Melanocyte of skin (primary cell): ENCODE measurements at places on chromosomes 3 and 15. TPM values are rescaled to one million over a fixed set of nuclear protein-coding genes. Genes with fewer than 3 reads are reported as not detected.

ARGFX gene
- total RNA-seq = not detected in 2 replicates

MOBP gene
- under 0.01 and 0.15 TPM in 2 replicates for total RNA-seq

MED12L gene
- total RNA-seq = under 0.01 and 0.73 TPM in 2 replicates

RBMS3 gene
- 11.0 and 17.6 TPM in 2 replicates for total RNA-seq

CP gene
- total RNA-seq = 0.46 TPM in 1 of 2 replicates, not detected in the other

AGTR1 gene
- 0.36 TPM in 1 of 2 replicates, not detected in the other for total RNA-seq

TIMP4 gene
- total RNA-seq = 0.33 and 1.1 TPM in 2 replicates

SLC6A6 gene
- 21.7 and 59.6 TPM in 2 replicates for total RNA-seq

HRH1 gene
- total RNA-seq = under 0.01 and 0.33 TPM in 2 replicates

AMIGO3 gene
- total RNA-seq = 0.33 and 1.1 TPM in 2 replicates

THSD4 gene
- under 0.01 and 0.15 TPM in 2 replicates for total RNA-seq

CCR9 gene
- total RNA-seq = not detected in 2 replicates

GPR156 gene
- 0.34 and 0.36 TPM in 2 replicates for total RNA-seq

PLA2G4D gene
- not detected in 2 replicates for total RNA-seq

RASGRF1 gene
- 1.7 and 3.7 TPM in 2 replicates for total RNA-seq

SERINC4 gene
- total RNA-seq = not detected in 2 replicates

GOLGA6D gene
- total RNA-seq = under 0.01 TPM in 2 replicates

CYP1A1 gene
- 5.8 and 8.6 TPM in 2 replicates for total RNA-seq

AP3B2 gene
- total RNA-seq = 0.67 and 2.0 TPM in 2 replicates

DUOXA2 gene
- not detected in 2 replicates for total RNA-seq

COL6A6 gene
- not detected in 2 replicates for total RNA-seq

CNTN6 gene
- not detected in 2 replicates for total RNA-seq

PRICKLE2 gene
- 13.0 and 13.1 TPM in 2 replicates for total RNA-seq

WDR49 gene
- total RNA-seq = 1.4 TPM in 1 of 2 replicates, not detected in the other

GOLGA8N gene
- total RNA-seq = 2.9 and 3.4 TPM in 2 replicates

FGF7 gene
- total RNA-seq = under 0.01 TPM in 1 of 2 replicates, not detected in the other

ARPP19 gene
- total RNA-seq = 126 and 178 TPM in 2 replicates

GOLGA8T gene
- not detected in 2 replicates for total RNA-seq

THBS1 gene
- 12.7 and 14.0 TPM in 2 replicates for total RNA-seq

CCDC191 gene
- 0.67 and 1.1 TPM in 2 replicates for total RNA-seq

SH2D7 gene
- total RNA-seq = not detected in 2 replicates

UROC1 gene
- not detected in 2 replicates for total RNA-seq

GPR62 gene
- under 0.01 TPM in 1 of 2 replicates, not detected in the other for total RNA-seq
